ENCODE measurements at places on chromosomes 4 and X. TPM values are rescaled to one million over a fixed set of nuclear protein-coding genes. Genes with fewer than 3 reads are reported as not detected.

The CYLC1 gene
- not detected for total RNA-seq

DNA sequence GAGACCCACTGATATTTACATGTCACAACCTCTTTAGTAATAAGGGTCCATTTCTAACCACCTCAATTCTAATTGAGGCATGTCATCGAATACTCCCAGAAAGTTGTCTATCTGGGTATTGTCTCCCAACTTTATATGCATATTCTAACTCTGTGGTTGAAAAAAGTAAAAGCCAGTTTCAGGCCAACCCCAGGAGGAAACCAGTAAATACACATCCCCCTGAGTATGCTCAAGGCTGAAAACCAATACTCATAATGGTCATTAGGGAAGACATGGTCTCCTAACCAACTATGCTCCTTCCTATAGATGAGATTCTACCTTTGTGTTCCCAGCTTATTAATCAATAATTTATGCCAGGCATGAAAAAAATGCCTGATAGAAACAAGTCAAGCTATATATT lies 96.6 kb downstream of the SH3KBP1 start:
- DNase-seq: no peak

DNA sequence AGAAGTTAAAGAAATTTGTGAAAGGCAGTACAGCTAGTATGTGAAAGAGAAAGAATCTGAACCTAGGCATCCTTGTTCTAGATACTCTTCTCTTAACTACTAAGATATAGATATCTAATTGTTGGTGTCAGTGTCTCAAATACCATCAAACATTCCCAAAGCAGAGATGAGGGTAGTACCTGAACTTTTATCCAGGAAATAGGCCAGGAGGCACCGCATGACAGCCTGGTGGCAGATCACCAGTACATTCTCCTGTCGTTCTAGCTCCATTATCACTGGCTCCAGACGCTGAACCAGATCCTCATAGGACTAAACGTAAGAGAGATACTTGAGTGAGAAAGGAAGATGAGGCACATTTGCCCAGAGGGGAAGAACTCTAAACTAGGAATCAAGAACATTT lies 16.8 kb downstream of the TRO start:
- DNase-seq: no peak

The BRS3 gene
- not detected for total RNA-seq

DNA sequence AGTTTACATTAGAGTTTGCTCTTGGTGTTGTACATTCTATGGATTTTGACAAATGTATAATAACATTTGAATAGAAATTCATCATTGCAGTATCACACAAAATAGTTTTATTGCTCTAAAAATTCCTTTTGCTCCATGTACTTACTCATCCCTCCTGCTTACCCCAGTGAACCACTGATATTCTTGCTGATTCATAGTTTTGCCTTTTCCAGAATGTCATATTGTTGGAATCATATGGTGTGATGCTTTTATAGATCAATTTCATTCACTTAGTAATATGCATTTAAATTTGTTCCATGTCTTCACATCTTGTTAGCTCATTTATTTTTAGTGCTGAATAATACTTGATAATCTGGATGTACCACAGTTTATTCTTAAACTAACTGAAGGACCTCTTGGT lies 1593.2 kb downstream of the C4orf33 start:
- no peak for DNase-seq

The CCKAR gene
- total RNA-seq: not detected

DNA sequence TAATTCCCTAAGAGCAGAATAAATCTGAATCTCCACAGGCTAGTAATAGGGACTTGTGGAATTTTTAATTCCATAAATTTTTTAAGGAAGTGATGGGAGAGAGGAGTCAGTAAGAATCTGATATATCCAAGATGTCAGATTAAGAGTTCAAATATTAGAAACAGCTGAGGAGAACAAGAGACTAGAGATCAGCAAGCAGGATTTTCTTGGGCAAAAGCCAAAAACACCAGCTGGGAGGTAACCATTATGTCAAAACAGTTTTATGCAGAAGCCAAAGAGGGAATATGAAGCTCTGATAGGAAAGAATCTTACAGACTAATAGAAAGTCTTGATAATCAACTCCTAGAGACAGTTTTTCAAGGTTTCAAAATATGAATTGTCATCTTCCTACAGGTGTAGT lies 72.2 kb upstream of the RBPJ start:
- peak; percentile 84 for DNase-seq
